ENCODE measurements at places on chromosomes 1 and 21.

GRCh38 chr1:12143631-12144155, 23.1 kb upstream of the TNFRSF1B start:
- DNase-seq = peak; percentile 83

- DNase-seq = no peak
Measured at GRCh38 chr1:116231752-116232151, 120.6 kb downstream of the MAB21L3 start.

- no peak for DNase-seq
Measured at GRCh38 chr1:105243969-105244368, 1494.3 kb downstream of the AMY1C start.

DNA sequence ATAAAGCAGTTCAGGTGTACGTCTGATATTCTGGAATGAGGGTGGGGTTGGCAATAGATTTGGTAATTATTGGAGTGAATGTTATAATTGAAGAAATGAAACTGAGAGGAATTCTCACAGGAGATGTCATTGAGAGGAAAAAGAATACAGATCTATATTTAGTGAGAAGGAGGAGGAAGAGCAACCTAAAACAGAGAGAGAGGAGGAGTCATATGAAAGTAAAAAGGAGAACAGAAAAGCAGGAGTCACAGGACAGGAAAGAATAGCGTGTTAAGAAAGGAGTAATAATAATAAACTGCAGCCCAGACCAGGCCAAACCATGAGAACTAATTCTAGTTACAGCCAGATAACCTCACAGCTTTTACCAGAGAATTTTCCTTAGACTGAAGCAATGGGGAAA, 62.7 kb upstream of the MROH9 start:
- no peak for DNase-seq

GRCh38 chr21:44405091-44405947, 50.0 kb upstream of the LRRC3 start:
- no peak for DNase-seq

DNA sequence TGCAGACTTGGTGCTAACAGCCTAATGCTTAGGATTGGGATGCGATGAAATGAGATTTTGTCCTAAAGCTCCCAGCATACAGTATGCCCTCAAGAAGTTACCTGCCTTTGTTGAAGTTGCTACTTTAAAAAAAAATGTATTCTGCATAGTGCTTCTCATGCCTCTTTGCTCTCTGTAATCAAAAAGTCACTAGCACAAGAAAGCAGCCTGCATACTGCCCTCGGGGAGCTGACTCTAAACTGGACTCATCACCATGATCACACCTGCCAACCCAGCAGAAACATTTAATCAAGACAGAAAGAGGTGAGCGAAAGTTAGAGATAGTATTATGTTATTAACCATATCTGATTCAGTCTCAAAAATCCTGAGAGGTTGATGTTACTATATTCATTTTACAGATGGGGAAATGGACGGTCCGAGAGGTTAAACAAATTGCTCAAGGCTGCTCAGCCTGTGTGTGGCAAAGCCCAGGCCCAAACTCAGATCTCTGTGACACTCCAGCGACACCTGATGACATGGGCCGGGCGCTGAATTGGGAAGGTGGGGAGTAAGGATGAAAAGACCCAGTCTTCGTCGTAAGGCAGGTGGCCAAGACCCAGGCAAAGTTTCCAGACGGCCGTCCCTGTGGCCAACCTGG, 1.1 kb downstream of the BATF3 start:
- DNase-seq = no peak

DNA sequence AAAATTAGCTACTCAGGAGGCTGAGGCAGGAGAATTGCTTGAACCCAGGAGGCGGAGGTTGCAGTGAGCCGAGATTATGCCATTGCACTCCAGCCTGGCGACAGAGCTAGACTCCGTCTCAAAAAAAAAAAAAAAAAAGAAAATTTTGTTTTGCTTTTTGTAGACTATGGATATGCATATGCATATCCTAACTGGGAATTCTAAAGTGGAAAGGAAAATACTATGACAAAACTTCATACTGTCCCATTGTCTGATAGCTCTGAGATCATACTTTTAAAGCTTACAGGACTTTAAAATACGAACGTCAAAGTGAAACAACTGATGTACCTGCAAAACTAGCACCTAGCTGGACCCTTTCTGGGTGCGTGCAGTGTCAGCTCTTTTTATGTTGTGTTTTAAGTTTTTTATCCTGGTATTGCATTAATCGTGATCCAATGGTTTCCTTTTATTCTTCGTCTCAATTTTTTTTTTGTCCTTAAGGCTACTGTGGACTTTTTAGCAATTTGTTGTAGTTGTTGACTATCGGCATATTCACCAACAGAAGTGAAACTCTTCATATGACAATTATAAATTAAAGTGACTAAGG, 19.2 kb downstream of the SPRTN start:
- no peak for DNase-seq

GRCh38 chr21:26513212-26513611, 59.9 kb downstream of the CYYR1 start:
- DNase-seq = no peak

GRCh38 chr1:47767741-47768100, 229.5 kb downstream of the TRABD2B start:
- DNase-seq = no peak

DNA sequence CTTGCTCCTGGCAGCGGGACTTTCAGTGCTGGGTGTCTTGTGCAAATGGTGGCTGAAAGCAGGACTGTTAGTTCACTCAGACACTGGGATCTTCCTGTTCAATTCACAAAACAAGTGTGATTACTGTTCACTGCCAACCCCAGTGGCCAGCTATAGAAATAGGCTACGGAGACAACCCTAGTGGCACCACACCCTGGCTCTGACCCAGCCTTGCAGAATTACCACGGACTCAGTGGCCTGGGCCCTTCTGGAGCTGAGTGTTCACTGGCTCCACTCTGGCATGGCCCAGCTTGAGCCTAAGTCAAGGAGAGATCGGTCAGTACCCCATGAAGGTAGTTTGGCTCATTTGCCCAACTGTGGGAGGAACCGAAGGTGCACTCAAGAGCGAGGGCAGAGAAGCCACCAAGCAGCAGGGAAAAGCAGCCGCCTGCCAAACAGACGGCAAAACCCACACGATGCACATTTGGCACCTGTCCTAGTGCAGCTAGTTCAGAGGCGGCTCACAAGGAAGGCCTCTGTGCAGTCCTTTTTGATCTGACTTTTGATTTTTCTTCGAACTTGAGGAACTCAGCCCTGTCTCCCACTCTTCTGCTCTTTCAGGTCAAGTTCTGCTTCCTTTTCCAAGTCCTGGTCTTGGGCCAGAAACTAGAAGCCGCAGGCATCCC, 5.9 kb downstream of the KIAA2013 start:
- DNase-seq = no peak

DNA sequence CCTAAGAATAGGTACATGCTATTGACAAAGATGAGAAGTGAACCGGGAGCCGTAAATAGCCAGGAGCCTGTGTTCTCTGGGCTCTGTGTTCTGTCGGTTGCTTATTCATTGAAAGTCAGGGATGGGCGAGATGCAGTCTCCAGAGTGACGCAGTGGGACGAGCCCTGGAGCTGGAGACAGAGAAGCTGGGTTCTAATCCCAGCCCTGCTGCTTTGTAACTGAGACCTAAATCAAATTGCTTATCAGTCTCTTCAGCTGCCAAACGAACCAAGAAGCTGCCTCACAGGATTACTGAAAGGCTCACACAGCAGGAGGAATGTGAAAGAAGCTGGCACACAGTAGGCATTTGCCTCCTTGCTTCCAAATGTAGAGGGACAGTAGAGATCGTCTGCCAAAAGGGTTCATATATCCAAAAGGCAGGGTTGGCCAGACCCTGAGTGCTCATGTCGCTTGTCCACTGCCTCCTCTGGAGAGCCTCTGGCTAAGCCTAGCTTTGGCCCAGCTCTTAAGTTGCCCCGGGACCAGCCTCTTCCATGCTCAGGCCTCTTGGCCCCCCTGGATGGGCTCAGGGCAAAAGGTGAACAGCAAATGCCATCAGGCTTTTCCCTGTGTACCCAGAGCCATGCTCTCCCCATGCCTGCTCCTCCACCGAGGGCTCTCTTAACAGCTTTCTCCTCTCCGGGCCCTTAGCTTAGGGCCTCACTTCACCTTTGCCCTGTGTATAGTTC, 134.2 kb upstream of the IPO9 start:
- no peak for DNase-seq

- DNase-seq = no peak
Measured at GRCh38 chr1:102640872-102641271, 467.4 kb downstream of the COL11A1 start.

DNA sequence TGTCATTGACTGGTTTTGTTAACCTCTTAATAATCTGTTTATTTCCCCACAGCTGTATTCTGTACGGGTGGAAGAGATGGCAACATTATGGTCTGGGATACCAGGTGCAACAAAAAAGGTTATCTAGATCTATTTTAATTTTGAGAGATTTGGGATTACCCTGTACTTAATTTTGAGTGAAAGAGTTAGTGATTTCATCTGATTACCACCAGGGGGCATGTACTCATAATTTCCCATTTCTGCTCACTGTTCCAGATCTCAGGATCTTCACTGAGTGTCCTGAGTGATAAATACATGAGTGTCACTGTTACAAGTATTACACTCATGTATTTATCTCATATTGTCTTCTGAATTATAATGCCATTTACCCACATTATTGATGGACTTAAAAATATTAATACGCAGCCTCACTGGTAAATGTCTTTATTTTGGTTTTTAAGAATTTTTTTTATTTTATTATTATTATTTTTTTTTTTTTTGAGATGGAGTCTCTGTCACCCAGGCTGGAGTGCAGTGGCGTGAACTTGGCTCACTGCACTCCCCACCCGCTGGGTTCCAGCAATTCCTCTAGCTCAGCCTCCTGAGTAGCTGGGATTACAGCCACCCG, 27.4 kb downstream of the DTL start:
- DNase-seq = peak; percentile 31

DNA sequence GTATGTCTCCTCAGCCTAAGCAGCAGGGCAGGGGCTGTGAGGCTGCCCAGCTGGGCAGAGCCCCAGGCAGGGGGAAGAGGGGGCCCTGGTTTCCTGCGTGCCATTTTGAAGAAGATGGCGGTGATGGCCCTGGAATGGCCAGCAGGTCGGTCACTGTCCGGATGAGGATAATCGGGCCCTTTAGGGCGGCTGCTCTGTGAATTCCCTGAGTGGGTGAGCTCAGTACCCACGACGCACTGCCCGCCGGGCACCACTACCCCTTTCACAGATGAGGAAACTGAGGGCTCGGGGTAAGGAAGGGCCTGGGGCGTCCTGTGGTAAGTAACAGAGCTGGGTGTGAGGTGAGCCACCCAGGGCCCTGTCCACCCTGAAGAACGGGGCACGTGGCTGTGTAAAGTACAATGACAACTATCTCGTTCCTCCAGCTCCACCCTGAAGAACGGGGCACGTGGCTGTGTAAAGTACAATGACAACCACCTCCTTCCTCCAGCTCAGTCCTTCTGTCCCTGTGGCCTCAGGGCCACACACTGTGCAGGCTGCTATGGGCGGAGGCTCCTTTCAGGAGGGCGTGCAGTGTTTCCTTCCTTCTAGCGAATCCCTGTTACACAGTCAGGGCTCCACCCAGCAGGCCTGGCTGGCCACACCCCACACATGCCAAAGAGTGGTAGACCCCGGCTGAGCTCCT, 23.2 kb downstream of the ITGB2 start:
- DNase-seq = no peak

- DNase-seq = no peak
Measured at GRCh38 chr1:94408104-94408830, 9.9 kb upstream of the ABCD3 start.

- no peak for DNase-seq
Measured at GRCh38 chr1:226425431-226426031, 17.6 kb upstream of the PARP1 start.

DNA sequence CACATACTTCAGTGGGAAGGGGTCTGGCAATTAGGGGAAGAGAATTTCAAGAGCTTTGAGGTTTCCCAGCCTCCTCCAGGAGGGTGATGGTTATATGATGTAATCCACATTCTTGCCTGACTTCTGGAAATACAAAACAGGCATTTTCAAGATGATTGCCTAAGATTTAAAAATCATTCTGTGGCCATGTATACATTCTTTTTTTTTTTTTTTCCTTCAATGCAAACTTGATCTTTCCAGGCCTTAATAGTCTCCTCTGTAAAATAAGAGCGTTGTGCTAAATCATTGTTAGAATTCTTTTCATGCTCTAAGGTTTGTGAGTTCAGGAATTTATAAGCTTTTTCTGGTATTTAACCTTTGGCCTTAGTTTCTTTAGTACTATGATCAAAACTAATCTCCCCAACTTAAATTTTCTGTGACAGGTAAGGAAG, 192.3 kb upstream of the HMCN1 start:
- peak; percentile 44 for DNase-seq

GRCh38 chr1:6178751-6179563, 1.2 kb downstream of the CHD5 start:
- DNase-seq = no peak

DNA sequence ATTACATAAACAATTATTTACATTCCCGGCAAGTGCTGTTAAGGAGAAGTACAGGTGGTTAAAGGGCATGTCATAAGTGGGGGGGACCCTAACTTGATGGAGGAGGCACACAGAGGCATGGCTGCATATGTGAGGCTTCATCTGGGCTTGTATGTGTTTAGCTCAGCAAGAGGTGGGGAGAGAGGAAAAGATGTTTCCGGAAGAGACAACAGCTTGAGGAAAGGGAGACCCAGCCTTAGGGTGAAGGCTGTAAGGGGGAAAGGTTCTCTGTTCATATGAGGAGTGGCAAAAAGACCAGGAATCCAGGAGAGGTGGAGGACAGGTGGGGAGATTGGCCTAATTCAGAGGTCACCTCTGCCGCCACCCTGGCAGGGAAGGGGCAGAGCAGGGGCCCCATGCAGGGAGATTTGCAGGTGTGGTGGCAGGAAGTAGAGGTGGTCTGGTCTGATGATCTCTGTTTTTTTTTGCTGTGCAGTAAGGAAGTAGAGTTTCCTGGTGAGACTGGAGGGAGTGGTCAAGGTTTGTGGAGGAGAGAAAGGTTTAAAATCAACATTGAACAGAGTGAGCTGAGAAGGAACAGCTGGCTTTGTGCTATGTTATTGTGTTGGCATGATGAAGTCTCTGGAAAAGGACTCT, 9.0 kb downstream of the TRAF5 start:
- no peak for DNase-seq

GRCh38 chr1:85330711-85331290, 54.4 kb upstream of the BCL10 start:
- DNase-seq = no peak

DNA sequence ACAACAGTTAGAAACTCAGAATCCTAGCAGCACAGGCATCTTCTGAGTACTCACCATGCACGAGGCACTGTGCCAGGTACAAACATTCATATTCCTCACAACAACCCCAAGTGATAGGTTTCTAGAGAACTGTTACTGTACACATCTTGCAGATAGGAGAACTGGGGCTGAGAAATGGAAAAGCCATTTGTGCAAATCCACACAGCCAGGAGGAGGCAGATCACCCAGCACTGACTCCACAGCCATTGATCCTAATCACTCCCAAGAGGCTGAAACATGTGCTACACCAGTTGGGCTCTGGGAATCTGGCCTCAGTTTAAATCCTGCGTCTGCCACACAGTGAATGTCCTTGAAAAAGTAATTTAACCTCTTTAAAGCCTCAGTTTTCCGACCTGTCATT, 151.0 kb downstream of the ST6GALNAC5 start:
- DNase-seq = no peak
